Activated T-helper 1 cell treated with Interleukin-2 at 50 U/mL for 16 hours (primary cell): ENCODE measurements at places on chromosomes 5 and 9.

GRCh38 chr9:103904242-103904641 lies 189.9 kb upstream of the SMC2 start:
- no peak for DNase-seq

- no peak for DNase-seq
Measured at GRCh38 chr9:132366481-132366880, 11.7 kb upstream of the SETX start.

GRCh38 chr5:128487041-128487440 lies 51.0 kb downstream of the FBN2 start:
- no peak for DNase-seq

GRCh38 chr5:120457839-120458507 lies 6.1 kb upstream of the PRR16 start:
- DNase-seq, result no peak

DNA sequence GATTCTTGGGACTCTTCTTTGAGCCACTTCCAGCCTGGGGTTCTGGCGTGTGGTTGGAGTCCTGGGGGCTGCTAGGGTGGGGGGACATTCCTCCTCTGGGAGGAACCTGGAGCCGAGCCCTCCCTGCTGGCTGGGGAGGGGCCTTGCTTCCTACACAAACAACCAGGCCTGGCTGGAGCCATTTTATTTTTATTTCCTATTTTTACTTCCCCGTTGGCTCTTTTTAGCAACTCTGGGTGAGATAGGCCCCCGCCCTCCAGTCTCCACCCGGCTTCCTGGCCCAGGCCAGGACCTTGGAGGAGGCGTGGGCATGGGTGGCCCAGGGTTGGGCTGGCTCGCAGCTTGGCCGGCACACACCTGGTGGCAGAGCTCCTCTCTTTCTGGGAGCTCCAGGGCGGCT lies 15.1 kb downstream of the RXRA start:
- no peak for DNase-seq

DNA sequence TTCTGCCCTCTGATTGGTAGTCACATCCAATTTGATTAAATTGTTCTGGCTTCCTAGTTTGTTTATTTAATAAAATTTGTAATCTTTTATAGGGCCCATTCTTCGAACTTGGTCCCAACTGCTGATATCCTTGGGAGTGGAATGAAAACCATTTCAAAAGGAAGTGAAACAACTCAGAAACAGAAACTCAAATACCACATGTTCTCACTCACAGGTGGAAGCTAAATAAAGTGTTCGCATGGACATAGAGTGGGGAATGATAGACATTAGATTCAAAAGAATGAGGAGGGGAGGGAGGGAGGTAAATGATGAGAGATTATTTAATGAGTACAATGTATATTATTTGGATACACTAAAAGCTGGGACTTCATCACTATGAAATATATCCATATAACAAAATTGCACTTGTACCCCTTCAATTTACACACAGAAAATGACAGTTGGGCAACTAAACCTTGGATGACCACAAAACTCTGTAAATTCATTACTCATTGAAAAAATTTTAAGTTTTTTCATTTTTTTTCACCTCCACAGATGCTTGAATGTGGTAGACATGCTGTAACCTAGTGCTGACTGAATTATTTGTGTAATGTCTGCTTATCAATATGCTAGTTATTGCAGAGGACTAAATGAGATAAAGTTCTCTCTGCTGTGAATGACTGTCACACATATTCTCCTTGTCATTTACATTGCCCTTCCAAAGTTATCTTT lies 16.0 kb downstream of the ATP10B start:
- no peak for DNase-seq

DNA sequence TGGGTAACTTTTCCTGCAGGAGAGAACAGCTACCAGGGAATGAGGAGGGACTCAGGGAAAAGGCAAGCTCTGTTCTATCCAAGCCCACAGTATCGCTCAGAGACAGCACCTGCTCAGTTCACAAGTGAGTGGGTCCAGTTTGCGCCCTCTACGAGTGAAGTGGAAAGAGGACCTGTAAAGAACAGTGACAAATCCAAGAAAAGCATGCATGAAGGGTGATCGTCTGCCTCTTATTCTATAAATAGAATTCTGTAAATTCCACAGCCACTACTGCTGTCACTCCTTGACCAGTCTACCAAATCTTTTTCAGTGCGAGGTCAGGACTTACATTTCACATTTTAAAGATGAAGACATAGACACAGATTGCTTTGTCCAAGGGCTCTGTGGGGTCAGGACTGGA lies 117.5 kb downstream of the ENTREP1 start:
- DNase-seq, result no peak

GRCh38 chr5:72452515-72453245 lies 54.5 kb downstream of the ZNF366 start:
- no peak for DNase-seq

DNA sequence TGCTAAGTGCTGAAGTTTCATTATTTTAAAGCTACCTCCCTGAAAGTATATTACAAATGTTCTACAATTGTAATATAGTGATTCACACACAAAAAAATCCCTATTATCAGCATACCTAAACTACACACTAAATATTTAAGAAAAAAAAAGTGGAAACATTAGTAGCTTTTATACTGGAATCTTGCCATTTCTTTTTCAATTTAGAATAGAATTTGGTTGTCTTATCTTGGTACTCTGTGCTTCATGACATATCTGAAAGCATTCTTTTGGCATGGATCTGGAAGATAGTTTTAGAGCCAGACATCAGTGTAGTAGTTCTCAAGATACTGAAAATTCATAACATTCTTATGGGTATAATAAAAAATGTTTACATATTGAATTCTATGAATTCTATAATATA lies 35.0 kb downstream of the SLC1A3 start:
- no peak for DNase-seq

DNA sequence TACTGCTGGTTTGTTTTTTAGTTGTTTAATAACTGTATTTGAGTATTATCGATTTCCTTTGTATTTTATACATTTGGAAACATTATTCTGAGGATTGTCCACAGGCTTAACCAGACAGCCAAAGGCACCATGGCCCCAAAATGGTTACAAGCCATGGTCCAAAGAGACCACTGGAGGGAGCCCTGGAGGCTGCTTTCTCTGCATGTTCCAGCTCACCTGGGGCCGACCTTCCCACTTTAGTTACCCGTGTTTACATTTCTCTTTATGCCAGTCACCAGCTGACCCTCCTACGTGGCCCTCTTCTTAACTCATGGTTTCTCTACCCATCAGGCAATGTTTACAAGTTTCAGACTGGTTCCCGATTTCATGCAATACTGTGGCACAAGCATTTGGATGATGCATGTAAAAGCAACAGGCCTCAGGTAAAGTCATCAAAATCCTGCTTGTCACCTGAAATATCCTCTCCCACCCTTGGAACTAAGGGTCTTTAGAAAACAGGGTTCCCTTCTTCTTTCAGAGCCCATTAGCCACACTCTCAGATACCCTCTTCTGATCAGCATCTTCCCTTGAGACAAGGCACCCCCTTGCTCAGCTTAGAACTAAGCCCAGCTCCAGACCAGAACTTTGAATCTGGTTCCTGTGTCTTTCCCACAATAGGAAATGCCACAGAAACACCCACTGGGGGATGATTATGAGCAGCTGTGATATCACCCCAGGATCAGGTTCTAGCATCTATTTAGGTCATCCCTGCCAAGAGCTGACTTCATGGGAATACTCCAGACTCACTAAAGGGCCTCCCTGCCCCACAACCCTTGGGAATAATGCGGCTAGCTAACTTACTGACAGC lies 49.9 kb upstream of the GARNL3 start:
- peak; percentile 27 for DNase-seq

GRCh38 chr5:96187309-96188027 lies 225.8 kb upstream of the ELL2 start:
- DNase-seq, result no peak

DNA sequence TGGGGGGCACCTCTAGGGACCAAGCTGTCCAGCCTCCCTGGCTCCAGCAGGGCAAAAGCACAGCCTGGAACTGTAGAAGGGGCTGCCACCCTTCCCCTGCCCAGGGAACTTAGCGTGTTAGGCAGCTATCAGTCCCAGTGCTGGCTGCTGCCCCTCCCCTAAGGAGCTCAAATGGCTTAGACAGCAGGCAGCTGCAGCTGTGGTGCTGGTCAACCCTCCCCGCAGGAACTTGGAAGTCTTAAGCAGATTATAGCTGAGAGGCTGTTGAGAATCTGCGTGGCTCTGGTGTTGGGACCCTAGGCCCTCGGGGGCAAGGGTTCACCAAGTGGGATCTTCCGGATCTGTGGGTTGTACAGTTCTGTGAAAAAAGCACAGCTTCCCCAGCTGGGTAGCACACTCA lies 536.5 kb upstream of the CDH10 start:
- DNase-seq, result no peak

GRCh38 chr9:75229605-75230332 lies 141.5 kb downstream of the OSTF1 start:
- DNase-seq, result no peak

DNA sequence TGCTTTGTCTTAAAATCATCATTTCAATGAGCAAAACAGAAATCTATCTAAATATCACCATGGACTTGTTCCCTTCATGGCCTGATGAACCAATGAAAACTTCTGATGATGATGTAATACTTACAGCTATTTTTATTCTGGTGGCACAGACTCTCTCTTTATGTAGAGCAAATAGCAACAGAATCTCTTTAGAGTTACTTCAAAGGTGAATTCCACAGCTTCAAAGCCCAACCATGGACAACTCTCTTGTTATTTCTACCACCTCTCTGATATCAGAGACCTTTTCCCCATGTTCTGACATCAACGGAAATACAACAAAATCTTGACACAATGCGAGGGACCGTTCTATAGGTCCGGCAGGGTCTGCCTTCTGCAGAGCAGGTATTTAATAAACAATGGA lies 70.1 kb downstream of the RETREG1 start:
- DNase-seq, result no peak
